Activated CD4-positive, alpha-beta memory T cell treated with anti-CD3 and anti-CD28 coated beads, Interleukin-2, amount 10 ng/mL, durations not matched to agents 7 days and 5 days (primary cell): ENCODE measurements at places on chromosomes 7 and 10. TPM values are rescaled to one million over a fixed set of nuclear protein-coding genes. Genes with fewer than 3 reads are reported as not detected.

Gene YKT6
- 60.9 TPM for total RNA-seq

Gene KNDC1
- total RNA-seq, result 1.2 TPM

Gene TUBB8
- not detected for total RNA-seq

Gene KCNH2
- 0.15 TPM for total RNA-seq

- DNase-seq, result no peak
- no peaks in the 10 kb centered on the region for H3K36me3 ChIP-seq
- peaks cover 13% of the 10 kb centered on the region for H3K4me1 ChIP-seq
- H3K27ac ChIP-seq, result no peak overlapping the region
These were observed 22.5 kb upstream of the EPHB6 start for GRCh38 chr7:142832417-142832816.

DNA sequence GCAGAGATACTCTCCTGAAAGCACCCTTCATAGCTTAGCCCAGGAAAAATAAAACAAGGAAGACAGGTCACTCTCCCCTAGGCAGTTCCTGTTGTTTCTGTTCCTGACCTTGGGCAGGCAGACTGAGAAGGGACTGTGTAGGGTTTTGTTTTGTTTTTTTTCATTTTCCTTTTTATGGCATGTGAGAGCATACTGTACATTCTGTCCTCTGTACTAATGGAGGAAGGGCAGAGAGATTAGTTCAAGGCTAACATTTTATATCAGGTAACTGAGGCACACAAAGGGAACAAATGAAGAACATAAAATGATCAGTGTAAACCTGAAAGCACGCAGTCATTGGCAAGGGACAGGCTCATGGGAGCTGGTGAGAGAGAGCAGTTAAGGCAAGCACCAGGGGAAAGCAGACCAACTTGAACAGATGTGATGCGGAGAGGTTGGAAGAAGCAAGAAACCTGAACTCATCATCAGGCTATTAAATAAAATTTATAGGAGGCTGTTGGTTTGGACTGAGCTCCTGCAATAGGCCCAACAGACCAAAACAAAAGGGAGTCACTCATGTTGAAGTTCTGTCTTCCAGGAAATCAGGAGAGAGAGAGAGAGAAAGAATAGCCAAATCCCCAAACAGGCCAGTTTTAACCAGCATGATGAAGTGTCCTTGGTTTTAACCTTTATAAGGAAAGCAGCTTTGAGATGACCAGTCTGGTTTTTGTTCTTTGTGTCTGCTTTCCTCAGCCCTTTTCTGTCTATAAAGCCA is 34.1 kb upstream of the PDCD4 start:
- no peak for DNase-seq
- peaks cover 12% of the 10 kb centered on the region for H3K4me1 ChIP-seq
- no peaks in the 10 kb centered on the region for H3K36me3 ChIP-seq
- no peak overlapping the region for H3K4me3 ChIP-seq
- H3K27ac ChIP-seq, result no peak overlapping the region

DNA sequence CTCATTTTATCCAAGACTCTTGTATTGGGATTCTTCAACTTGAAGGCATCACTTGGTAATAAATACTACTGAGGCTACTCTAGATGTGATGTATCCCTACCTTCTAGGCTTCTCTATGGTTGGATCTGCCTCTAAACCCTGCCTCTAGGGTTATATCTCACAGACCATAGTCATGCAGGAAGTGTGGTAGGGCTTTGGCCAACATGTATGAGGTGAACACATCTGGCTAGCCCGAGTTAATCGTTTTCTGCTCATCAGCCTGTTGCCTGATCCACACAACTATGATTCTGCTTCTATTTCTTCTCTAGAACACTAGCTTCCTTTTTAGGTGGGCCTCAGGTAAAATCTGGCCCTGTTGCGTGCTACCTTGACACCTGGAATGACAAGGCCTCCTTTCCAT is 78.7 kb upstream of the NME8 start:
- no peak for DNase-seq
- peaks cover 4% of the 10 kb centered on the region for H3K27me3 ChIP-seq
- H3K27ac ChIP-seq, result no peak overlapping the region
- no peak overlapping the region for H3K4me3 ChIP-seq

DNA sequence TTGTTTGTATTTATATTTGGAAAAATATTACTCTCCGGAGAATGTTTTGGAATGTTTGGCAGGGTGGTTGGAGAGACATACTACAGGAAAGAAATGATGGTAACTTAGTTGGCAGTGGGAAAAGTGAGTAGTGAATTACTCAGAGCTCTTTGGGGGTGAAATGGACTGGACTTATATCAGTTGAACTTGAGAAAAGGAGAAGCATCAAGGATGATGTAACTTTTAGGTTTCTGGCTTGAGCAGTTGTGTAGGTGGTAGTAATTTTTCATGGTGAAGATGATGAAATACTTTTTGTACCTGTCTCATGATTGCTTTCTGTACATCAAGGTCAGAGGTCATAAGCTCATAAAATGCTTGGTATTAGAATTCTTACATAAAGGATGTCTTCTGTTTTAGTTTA is 617.2 kb downstream of the AUTS2 start:
- no peaks in the 10 kb centered on the region for H3K27me3 ChIP-seq
- no peak overlapping the region for H3K4me3 ChIP-seq
- DNase-seq, result no peak
- no peak overlapping the region for H3K27ac ChIP-seq
- H3K36me3 ChIP-seq, result no peaks in the 10 kb centered on the region
- H3K4me1 ChIP-seq, result peaks cover 2% of the 10 kb centered on the region
